Activated naive CD4-positive, alpha-beta T cell treated with anti-CD3 and anti-CD28 coated beads, Interleukin-2, amount 50 U/mL, for 72 hours (primary cell): ENCODE measurements at places on chromosomes 1 and 21. TPM values are rescaled to one million over a fixed set of nuclear protein-coding genes. Genes with fewer than 3 reads are reported as not detected.
A peak's percentile ranks its signal among the peaks of the same experiment; 100 is the strongest.

The FUCA1 gene
- total RNA-seq = 4.3 TPM

The C1orf167 gene
- not detected for total RNA-seq

- DNase-seq = peak; percentile 12
Observed at GRCh38 chr1:107141491-107142126, 770 bp downstream of the NTNG1 start.

DNA sequence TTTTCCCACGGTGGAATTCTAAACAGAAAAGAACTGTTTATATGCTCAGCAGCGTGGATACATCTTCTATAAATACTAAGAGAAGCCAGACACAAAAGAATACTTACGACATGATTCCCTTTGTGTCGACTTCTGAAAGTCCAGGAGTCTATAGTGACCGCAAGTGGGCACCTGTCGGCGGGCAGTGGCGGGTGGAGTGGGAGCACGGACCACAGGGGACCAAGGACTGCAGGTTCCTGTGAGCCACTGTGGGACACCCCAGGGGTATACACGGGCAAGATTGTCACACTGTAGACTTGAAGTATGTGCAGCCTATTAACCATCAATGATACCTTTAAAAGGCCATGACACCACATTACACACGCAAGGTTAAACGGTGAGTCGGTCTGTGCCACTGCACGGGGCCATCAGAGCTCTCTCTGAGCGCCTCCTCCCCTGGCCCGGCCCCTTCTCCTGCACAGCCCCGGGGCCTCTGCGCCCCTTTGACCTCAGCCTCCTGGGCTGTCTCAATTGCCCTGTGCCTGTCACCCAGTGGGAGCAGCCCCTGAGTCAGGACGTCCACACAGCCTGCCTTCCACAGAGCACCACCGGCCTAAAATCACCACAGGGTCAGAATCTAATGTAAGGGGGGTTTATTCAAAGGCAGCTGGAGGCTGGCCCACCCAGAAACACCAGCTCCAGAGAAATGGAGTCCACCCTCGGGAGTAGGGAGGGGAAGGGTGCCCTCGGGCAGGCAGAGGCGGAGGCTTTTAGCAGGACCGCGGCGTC lies 90.0 kb upstream of the COL6A1 start:
- no peak for DNase-seq

DNA sequence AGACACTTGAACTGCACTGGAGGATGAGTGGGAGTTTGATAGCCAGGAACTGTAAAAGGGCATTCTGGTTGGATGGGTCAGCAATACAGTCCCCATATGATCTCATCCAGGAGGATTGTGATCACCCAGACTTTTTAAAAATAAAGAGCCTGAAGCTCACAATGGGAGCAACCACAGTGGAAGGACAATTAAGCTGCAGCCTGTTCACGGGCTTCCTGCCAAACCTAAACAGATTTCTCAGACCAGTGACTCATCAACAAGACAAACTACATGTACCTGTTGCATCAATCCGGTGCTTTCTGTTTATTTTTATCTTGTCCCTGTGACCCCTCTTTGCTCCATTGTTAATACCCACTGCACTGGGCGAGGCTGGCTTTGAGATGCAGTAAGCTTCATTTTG lies 52.3 kb downstream of the PAPPA2 start:
- DNase-seq = no peak

DNA sequence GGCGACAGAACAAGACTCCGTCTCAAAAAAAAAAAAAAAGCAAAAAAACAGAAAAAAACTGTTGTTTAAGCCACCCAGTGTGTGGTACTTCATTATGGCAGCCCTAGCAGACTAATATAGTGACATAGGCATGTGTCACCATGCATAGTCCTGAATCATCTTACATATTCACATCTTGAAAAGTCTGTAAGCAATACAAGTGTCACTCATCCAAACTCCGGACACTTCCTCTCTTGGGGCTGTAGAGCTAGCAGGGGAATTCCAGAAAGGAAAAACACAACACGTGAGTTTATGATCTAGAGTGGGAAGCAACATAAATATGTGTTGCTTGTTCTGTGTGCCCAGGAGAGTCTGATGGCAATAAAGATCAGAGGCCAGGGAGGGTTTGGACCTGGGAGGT lies 81.6 kb upstream of the KCNE2 start:
- DNase-seq = no peak

The CD1E gene
- not detected for total RNA-seq

- DNase-seq = no peak
Observed at GRCh38 chr1:9033363-9033762, 7.1 kb upstream of the SLC2A7 start.

The ANKRD45 gene
- total RNA-seq = not detected

The KRTAP7-1 gene
- not detected for total RNA-seq

The SSX2IP gene
- total RNA-seq = 9.9 TPM

DNA sequence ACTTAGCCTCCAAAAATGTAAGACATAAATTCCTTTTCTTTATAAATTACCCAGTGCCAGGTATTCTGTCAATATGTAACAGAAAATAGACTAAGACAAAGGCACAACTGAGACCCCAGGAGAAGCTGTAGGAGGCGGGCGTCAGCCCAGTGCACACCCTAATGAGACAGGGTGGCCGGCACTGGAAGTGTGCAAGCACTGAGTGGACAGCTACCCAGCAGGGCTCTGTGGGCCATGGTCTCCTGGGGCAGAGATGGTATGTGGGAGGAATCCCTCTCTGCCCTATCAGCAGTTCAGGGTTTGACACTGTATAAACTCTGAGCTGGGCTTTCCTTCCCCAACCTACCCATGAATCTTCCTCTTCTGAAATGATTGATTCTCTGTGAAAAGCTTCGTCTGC lies 139.5 kb downstream of the GLIS1 start:
- DNase-seq = no peak

GRCh38 chr1:96036763-96037162 lies 684.8 kb upstream of the PTBP2 start:
- no peak for DNase-seq

DNA sequence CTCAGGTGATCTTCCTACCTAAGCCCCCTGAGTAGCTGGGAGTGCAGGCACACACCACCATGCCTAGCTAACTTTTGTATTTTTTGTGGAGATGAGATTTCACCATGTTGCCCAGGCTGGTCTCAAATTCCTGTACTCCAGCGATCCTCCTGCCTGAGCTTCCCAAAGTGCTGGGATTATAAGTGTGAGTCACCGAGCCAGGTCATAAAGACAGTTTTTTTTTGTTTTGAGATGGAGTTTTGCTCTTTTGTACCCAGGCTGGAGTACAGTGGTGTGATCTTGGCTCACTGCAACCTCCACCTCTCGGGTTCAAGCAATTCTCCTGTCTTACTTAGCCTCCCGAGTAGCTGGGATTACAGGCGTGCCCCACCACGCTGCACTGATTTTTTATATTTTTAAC lies 42.1 kb downstream of the KIF1B start:
- no peak for DNase-seq

- no peak for DNase-seq
Observed at GRCh38 chr1:63868268-63868781, 94.5 kb downstream of the ROR1 start.

- DNase-seq = no peak
Observed at GRCh38 chr1:116345011-116345410, 28.0 kb upstream of the ATP1A1 start.

GRCh38 chr1:37123276-37124115 lies 89.2 kb upstream of the GRIK3 start:
- no peak for DNase-seq

The KCNA2 gene
- total RNA-seq = not detected

The S100A16 gene
- not detected for total RNA-seq

- no peak for DNase-seq
Observed at GRCh38 chr1:186078245-186078644, 296.8 kb downstream of the TPR start.

- no peak for DNase-seq
Observed at GRCh38 chr1:240705579-240705978, 93.6 kb upstream of the GREM2 start.

GRCh38 chr1:110309767-110310166 lies 29.4 kb upstream of the RBM15 start:
- no peak for DNase-seq

DNA sequence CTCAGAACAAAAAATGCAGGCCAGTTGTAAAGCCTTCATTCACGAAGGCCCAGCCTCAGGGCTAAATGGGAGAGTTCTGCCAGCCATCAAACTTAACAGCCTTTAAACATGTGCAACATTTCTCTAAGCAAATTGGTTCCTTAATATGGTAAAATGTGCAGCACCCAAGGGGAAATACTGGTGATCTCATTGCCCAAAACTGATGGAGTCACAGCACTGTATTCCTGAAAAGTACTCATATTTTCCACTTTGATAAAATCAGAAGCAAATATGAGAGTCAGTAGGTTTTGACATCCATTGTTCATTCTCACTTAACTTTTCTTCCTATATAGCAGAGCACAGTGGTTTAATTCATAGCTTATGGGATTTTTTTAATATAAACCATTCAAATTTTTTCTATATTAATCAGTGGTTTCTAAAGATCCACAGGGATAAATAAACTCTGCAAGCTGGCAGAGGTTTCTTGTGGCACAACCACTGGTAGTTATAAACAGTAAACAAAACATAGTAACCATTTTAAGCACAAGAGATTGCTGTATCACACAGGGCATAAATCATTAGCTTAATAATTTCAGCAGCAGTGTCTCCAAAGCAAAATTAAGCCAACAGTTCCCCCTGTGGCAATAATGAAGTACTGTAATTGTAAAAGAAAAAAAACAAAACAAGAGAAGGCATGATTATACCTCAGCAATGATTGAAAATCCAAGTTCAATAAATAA lies 106.9 kb upstream of the LYPLAL1 start:
- no peak for DNase-seq

- DNase-seq = no peak
Observed at GRCh38 chr1:204480515-204480914, 14.1 kb downstream of the PIK3C2B start.

DNA sequence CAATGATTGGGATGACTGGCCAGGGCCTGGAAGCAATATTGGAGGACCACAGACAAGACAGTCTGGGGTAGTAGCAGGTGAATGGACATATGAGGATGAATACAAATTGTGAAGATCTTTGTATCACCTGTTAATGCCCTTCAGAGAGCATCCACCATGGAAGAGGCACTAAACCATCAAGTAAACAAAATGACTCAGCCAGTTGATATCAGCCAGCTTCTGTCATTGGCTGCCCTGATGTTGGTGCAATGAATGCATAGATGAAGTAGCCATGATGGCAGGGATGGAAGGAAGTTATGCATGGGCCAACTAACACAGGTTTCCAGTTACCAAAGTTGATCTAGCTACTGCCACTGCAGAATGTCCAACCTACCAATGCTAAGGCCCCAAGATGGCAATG lies 16.1 kb upstream of the ERI3 start:
- DNase-seq = no peak

The CCDC185 gene
- total RNA-seq = not detected
